ENCODE measurements at places on chromosomes 5 and 9. TPM values are rescaled to one million over a fixed set of nuclear protein-coding genes. Genes with fewer than 3 reads are reported as not detected.

The PLAC8L1 gene
- total RNA-seq: 0.88 TPM

The EMB gene
- 124 TPM for total RNA-seq

The SLC6A3 gene
- not detected for total RNA-seq

The GADD45G gene
- total RNA-seq: 1.1 TPM

The SPINK13 gene
- total RNA-seq: not detected

The TMEM252 gene
- not detected for total RNA-seq

The PLCXD3 gene
- not detected for total RNA-seq

The RNF180 gene
- not detected for total RNA-seq

The SIT1 gene
- 45.6 TPM for total RNA-seq

The IL33 gene
- total RNA-seq: not detected

The PLPP1 gene
- total RNA-seq: 12.9 TPM
